ENCODE measurements at places on chromosomes 2 and 18.

DNA sequence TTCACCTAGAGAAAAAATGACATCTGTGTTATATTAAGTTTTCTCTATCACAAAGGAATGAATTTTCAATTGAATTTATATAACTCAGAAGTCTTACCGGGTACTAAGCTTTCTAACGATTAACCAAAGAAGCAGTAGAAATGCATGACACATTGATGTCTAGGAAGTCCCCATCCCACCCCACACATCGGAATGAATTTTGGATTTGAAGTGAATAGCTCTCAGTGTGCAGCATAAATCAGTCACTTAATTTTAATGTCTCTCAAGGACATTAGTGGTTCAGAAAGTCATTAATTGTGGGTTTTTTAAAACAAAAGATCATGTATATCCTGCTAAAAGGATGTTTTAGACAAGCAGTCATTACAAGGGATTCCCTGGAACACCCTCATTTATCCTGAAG lies 141.4 kb upstream of the PIEZO2 start:
- no peak for ATAC-seq

- no peak for ATAC-seq
These were observed 27.8 kb upstream of the CACNB4 start for GRCh38 chr2:152126664-152127063.

- no peak for ATAC-seq
These were observed 157.4 kb downstream of the MYO3B start for GRCh38 chr2:170335351-170335750.

- ATAC-seq: no peak
These were observed 1128.8 kb downstream of the RPIA start for GRCh38 chr2:89820248-89820647.

- peak; percentile 72 for ATAC-seq
These were observed 37.6 kb downstream of the C18orf63 start for GRCh38 chr18:74353169-74353775.

- no peak for ATAC-seq
These were observed 153.7 kb downstream of the CAMKMT start for GRCh38 chr2:44515416-44515815.

DNA sequence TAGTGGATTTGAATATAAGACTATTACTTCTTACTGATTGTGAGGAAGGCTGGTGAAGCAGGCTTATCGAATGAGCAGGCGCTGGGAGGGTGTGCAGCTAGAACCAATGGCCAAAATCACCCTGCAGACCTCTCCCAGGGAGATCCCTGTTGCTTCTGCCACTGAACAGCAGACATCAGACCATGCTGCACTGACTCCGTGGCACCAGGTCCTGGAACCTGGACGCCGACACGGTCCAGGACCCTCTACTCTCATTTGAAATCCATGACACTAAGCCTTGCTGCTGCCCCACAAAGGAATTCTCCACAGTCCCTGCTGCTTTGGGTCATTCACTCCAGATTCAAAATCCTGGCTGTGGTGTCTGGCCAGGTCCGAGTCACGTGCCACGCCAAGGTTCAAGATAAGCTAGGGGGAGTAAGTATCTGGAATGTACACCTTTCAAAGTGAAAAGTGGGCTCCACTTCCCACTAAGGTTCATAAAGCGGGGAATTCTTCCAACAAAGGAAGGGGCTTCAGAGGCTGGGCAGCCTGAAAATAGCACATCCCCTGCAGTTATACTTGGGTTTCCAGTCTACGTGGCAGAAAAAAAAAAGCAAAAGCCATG lies 9.0 kb upstream of the YWHAQ start:
- ATAC-seq: no peak

- no peak for ATAC-seq
These were observed 253.1 kb upstream of the NXPH2 start for GRCh38 chr2:139033300-139033699.

GRCh38 chr2:47528874-47529273 lies 125.9 kb downstream of the MSH2 start:
- no peak for ATAC-seq

- ATAC-seq: no peak
These were observed 255.4 kb downstream of the TDRD15 start for GRCh38 chr2:21379140-21379539.

DNA sequence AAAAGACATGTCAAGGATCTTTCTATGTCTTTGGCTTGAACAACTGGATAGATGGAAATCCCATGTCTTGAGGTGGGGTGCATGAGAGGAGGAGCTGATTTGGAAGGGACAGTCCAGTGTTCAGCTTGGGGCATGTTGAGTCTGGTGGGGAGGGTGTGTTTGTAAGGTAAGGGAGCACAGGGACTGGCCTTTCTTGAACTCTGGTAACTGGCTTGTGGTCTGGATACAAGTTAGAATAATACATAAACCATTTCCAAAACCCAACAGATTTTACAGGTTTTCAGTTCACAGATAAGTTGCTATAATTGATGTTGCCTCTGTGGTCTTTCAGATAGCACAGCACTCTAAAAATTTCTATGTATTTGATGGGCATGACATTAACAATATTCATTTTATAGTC lies 24.2 kb downstream of the RHBDD1 start:
- ATAC-seq: no peak

DNA sequence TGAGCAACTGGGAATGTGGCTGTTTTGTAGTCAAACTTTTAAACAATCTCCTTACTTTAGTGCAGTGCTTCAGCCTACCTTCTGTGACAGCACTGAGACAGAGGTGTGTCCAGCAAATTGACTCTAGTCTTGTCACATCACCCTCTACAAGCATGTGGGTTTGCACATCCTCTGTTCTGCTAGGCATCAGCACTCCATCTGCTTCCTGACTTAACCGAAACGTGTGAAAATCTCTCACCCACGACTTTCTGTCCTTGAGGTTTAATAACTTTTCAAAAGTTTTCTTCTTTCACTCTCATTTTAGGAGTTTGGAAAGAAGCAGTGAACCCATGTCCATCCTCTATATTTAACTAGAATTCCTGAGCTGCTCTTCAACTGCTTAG lies 42.6 kb downstream of the TTR start:
- peak; percentile 80 for ATAC-seq

DNA sequence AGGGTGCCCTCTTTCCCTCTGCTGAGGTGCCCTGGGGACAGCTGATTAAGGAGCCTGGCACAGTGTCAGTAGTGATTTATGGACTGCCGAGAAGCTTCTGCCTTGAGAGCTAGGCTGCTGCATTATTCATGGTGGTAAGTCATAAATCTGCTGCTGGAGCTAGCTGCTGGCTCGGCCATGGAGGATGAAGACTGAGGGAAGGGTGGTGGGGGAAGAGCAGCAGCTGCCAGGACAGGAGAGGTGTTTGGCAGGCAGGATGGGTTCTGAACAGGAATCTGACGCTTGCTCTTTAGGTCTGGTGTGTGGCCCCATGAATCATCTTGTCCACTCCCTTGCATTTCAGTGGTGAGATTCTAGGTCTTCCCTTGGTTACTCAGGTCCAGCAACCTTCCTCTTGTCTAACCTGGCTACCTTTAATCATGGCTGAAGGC lies 296.3 kb downstream of the DYSF start:
- no peak for ATAC-seq

GRCh38 chr18:48860269-48861180 lies 90.2 kb downstream of the SMAD7 start:
- ATAC-seq: no peak

GRCh38 chr2:9768388-9768787 lies 74.9 kb upstream of the TAF1B start:
- no peak for ATAC-seq

Measured in activated T-helper 17 cell treated with anti-CD3 and anti-CD28 coated beads, Interleukin-2, amount 50 U/mL, for 72 hours (primary cell).